ENCODE measurements at places on chromosomes 2 and 18.

DNA sequence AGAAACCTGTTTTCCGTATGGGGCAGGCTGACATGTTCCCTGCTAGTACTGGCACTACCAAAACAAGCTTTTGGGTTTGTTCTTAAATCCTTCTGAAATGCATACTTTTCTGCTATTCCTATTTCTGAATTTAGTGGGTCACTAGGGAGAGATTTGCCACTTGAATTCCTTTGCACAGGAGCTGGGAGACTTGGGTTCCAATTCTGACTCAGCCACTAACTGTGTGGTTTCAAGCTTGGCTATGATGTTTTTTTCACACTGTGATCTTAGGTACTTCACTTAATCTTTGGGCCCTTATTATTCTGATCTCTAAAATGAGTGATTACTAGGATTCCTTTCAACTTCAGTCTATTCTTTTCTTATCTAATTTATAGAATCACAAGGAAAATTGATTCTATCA is 105.5 kb downstream of the BCL11A start:
- DNase-seq = no peak

GRCh38 chr2:157174321-157174720 is 83.2 kb upstream of the GALNT5 start:
- DNase-seq = no peak

- no peak for DNase-seq
These were observed 290.4 kb downstream of the RAD51AP2 start for GRCh38 chr2:17227856-17228255.

GRCh38 chr18:75456199-75456631 is 28.7 kb upstream of the SMIM21 start:
- DNase-seq = no peak

- no peak for DNase-seq
These were observed 758.4 kb upstream of the GCFC2 start for GRCh38 chr2:76469066-76469465.

DNA sequence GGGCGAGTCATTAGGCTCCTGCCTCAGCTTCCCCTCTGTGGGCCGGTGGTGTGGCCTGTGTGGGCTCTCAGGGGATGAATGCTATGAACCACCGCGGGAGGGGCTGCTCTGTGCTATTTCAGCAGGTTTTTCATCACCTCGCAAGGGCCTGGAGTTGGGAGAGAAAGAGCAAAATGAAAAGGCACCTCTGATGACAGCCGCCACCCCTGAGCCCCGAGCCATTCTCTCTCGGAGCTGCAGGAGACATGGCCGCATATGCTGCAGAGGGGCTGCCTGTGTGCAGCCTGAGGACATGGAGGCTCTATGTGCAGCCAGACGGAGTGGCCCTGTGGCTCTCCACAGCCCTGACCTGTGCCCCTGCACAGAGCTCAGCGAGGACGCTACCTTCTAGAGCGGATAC is 96.2 kb upstream of the CTDP1 start:
- no peak for DNase-seq

- no peak for DNase-seq
These were observed 33.3 kb upstream of the SLC35F6 start for GRCh38 chr2:26730549-26731344.

DNA sequence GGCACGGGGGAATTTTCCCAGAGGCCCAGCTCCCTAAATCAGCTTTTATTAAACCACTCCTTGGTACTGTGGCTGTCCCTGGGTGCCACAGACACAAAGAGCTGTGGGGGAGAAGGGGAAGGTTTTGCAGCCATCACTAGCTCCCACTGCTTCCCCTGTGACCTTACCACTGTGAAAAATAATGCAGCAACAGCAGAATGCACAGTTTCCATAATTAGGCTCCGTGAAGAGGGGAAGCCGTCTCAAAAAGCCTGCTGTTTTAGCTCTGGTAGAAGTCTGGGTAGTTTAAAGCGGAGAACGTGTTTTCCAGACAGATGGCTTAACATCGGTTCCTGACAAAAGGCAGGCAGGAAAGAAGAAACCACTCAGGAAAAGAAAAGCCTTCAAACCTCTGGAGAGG is 27.5 kb upstream of the CAB39 start:
- no peak for DNase-seq

DNA sequence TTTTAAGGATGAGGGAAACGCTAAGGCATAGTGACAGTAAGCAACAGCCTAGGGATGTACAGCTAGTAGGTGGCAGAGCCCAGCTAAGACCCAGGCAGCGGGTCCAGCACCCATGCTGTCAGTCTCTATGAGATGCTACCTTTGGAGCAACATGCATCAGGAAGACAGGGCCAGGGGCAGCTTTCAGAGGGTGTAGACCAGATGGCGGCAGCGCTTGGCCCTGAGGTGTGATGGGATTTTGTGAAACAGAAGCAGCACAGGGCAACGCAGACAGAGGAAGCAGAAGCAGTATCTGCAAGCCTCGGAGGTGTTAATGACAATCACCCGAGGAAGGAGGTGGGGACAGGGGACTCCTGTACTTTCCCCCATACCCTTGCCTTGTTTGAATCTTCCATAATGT is 43.2 kb downstream of the SDC1 start:
- DNase-seq = no peak

GRCh38 chr2:96325041-96325883 is at the start of gene ITPRIPL1:
Gene ITPRIPL1 (plus strand): TSS chr2:96325317. CDS start chr2:96325840, 523 bp downstream.
- no peak for DNase-seq

DNA sequence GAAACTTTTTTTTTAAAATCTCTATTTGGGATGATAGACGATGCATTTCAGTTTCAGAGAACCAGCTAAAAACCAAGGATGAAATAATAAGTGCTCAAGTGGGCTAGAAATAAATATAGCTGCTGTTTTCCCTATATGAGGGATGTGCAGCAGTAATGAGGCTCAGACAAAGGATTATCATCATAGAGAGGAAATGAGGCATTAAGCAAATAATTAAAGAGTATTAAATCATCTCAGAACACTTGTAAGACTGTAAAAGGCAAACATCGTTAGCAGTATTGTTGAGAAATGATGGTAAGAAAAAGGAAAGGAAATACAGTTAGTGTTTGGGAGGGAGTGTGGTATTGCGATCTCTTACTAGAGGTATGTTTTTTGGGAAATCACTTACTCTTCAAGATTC is 233.5 kb downstream of the TGIF1 start:
- DNase-seq = no peak

GRCh38 chr2:20232837-20233207 is 7.9 kb upstream of the SDC1 start:
- DNase-seq = no peak

GRCh38 chr2:241137276-241138190 is 11.7 kb downstream of the PASK start:
- no peak for DNase-seq

DNA sequence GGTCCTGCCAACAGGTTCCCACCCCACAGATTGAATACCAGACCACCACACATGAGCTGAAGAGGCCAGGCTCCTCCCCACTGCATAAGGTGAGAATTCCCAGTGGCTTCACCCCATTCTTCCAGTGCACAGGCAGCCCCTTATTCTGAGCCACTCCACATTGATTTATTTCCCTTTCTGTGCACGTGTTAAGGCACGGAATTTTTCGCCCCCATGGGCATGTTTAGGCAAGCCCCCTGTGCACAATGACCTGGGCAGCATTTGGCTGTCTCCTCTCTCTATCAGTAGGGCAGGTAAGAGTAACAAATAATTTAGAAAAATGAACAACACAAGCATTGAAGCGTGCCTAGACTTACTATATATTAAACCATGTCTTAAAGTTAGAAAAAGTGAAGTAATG is 15.2 kb upstream of the CHAC2 start:
- DNase-seq = no peak

GRCh38 chr18:22337833-22338232 is 79.9 kb downstream of the CTAGE1 start:
- no peak for DNase-seq

GRCh38 chr2:203996692-203997091 is 60.1 kb downstream of the ICOS start:
- no peak for DNase-seq

DNA sequence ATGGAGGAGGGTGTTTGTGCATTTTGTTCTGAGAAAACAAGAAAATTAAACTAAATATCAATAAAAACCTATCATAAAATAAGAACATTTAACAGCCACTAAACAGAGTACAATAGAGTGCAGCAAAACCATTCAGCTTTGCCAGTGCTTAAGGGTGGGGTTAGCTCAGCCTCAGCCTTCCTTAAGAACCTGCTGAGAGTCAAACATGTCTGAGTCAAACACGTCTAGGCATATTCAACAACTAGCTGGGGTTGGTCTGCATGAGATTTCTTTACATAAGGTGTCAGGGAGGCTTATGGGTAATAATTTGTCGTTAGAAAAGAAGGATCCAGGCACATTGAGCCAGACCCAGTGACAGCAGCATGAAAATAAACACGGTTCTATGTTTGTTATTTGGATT is 298.2 kb downstream of the SP3 start:
- DNase-seq = no peak

DNA sequence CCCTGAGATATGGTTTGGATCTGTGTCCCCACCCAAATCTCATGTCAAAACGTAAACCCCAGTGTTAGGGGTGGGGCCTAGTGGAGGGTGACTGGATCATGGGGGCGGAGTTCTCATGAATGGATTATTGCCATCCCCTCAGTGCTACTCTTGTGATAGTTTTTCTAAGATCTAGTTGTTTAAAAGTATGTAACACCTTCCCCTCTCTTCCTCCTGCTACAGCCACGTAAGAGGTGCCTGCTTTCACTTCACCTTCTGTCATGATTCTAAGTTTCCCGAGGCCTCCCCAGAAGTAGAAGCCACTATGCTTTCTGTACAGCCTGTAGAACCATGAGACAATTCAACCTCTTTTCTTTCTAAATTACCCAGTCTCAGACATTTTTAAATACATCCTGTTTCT is 16.9 kb downstream of the PUM2 start:
- no peak for DNase-seq

DNA sequence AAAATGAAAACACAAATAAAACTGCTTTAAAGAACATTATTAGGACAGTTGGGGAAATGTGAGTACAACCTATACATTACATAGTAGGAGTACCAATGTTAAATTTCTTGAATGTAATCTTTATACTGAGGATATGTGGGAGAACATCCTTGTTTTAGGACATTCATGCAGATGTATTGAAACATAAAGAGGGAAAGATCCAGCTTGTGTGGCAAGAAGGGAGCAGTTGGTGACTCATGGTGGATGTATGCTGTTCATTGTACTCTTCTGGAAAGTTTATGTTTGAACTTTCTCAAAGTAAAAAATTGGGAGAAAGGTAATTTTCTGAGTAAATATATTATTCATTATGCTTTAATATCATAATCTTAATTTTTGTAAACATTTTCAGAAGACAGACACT is 132.1 kb upstream of the DLGAP1 start:
- peak; percentile 44 for DNase-seq

DNA sequence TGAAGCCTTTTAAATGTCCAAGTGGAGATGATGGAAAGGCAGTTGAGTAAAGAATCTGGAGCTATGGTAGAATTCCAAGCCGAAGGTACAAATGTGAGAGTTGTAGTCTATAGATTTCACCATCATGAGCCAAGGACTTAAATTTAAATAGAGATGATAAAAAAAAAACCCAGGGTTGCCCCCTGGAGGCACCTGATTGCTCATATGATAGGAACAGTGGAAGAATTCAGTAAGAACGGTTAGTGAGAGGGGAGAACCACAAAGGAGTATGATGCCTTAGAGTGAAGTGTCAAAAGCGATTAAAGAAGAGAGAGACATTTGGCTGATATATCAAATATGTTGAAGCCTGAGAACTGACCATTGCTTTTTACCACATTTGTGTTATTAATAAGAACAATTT is 11.9 kb downstream of the NYAP2 start:
- no peak for DNase-seq

- peak; percentile 37 for DNase-seq
These were observed 13.6 kb upstream of the LIPG start for GRCh38 chr18:49548229-49548636.

DNA sequence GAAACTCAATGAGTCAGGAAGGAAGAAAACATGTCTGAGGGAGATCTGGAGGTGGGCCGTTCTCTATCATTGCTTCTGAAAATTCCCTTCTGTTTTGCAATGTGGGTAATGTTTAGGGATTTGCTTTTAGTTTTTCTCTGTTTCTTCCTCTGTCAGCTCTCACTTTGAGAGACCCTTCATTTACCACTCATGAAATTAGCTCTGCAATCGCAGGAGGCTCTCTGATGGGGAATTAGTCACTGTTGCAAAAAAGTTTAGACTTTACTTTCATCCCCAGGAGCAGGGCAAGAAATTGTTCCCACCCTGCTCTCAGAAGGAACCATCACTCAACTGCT is 80.0 kb upstream of the MAP4K3 start:
- no peak for DNase-seq

DNA sequence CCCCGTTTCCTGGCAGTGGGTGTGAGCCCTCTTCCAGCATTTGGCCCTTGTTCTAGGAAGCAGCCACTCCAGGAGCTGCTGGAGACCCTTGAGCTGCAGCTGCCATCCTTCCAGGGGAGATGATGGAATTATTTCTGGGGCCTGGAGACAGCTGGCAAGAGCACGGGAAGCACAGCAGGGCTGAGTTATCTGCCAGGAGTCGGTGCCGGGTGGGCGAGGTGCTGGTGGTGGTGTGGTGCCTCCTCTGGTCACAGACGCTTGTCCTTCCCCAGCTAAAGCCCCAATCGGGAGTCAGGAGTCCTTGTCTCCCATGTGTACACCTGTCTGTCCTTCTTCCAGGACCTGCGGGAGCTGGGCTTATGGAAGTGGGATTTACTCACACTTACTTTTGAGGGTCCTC is 36.0 kb downstream of the DPYSL5 start:
- DNase-seq = no peak

DNA sequence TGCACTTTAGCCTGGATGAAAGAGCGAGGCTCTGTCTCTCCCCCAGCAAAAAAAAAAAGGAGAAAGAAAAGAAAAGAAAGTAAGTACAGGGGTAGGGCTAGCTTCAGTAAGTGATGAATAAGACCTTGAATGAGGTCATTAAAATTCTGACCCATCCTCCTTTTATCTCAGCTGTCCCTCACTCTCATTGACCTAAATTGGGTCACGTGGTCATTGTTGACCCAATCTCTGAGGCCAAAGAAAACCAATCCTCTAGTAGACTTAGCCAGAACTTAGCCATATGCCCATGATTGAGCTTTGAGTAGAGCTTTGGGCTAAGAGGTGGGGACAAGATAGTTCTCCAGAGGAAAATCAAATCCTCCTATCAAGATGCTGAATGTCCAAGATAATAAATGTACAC is 149.3 kb downstream of the PDE11A start:
- no peak for DNase-seq

GRCh38 chr2:191176305-191176704 is 25.5 kb upstream of the STAT4 start:
- DNase-seq = no peak

DNA sequence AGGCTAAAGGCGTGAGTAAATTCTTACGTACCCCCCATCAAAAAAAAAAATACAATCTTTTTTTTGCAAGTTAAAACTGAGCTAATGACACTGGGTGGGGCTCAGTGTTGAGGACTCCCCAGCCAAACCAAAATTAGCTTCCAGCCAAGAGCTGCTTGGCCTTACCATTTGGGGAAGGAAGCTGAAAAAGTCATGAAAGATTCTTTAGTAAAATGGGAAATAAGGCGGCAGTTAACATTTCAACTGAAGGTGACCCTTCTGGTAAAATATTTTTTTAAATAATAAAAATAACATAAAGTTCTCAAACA is 16.4 kb downstream of the SMAD7 start:
- no peak for DNase-seq

Data from urothelium cell line (cell line).